ENCODE measurements at places on chromosomes 2 and 18. TPM values are rescaled to one million over a fixed set of nuclear protein-coding genes. Genes with fewer than 3 reads are reported as not detected.

The DCDC2C gene
- total RNA-seq: not detected

The COL6A3 gene
- 0.07 TPM for total RNA-seq

The SRD5A2 gene
- not detected for total RNA-seq

GRCh38 chr2:168345601-168346000 is 98.2 kb upstream of the STK39 start:
- no peak overlapping the region for H3K4me3 ChIP-seq
- H3K27me3 ChIP-seq: no peaks in the 10 kb centered on the region
- DNase-seq: no peak
- no peaks in the 10 kb centered on the region for H3K36me3 ChIP-seq
- no peak overlapping the region for H3K27ac ChIP-seq

The GLI2 gene
- 3.9 TPM for total RNA-seq

The PAX8 gene
- total RNA-seq: 1.4 TPM

The COLEC12 gene
- 0.20 TPM for total RNA-seq

GRCh38 chr2:98382739-98383138 is 36.5 kb downstream of the CNGA3 start:
- H3K4me3 ChIP-seq: no peak overlapping the region
- no peak overlapping the region for H3K27ac ChIP-seq
- H3K4me1 ChIP-seq: no peaks in the 10 kb centered on the region

- H3K27me3 ChIP-seq: peaks cover 2% of the 10 kb centered on the region
- peaks cover 23% of the 10 kb centered on the region for H3K36me3 ChIP-seq
- peaks cover 31% of the 10 kb centered on the region for H3K4me1 ChIP-seq
- peak overlapping the region; percentile 88 for H3K27ac ChIP-seq
- peak overlapping the region; percentile 1 for H3K4me3 ChIP-seq
These were observed 164.2 kb downstream of the VAPA start for GRCh38 chr18:10077986-10078385.

The GKN2 gene
- total RNA-seq: not detected

DNA sequence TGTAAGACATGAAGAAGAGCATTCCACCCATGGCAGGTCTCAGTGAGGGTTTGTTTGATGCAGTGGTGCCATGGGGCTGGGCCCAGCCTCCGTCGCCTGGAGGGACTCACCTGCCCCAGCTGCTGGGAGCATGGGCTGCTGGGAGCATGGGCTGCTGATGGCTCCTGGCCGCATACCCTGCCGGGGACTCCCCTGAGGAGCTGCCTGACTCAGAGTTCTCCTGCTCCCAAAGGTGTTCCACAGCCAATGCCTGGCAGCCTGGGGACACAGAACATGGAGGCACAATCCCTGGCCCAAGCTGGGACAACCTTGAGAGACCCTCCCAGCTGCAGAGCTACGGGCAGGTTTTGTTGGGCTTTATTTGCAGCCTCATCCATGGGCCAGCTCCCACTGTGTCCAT is 108.4 kb downstream of the COPS8 start:
- H3K27ac ChIP-seq: no peak overlapping the region
- no peaks in the 10 kb centered on the region for H3K36me3 ChIP-seq
- peaks cover 5% of the 10 kb centered on the region for H3K27me3 ChIP-seq
- H3K4me1 ChIP-seq: peaks cover 4% of the 10 kb centered on the region
- H3K4me3 ChIP-seq: no peak overlapping the region

DNA sequence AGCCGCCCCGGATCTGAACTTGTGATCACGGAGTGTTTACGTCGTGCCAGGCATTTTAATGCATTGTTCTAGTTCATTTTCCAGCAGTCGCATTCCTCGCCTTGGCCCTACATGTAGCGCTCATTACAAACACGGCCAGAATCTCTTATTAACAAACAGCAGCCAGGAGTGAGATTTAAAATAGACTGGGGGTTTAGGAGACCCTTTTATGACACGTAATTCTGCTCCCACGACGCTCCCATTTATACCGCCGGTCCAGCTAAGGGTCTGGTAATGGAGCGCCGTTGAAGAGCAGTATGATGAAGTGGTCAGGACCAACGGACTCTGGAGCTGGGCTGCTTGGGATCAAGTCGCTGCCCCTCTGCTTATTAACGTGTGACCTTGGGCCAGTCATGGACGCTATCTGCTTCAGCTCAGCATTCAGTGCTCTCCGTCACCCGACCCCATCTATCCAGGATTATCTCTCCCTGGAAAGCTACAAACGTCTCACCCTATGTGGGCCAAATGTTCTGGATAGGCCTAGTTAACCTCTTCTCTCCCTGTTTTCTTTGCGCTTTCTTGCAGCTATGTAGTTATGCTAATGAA is 745 bp downstream of the MSH2 start:
- no peak for DNase-seq
- peaks cover 7% of the 10 kb centered on the region for H3K36me3 ChIP-seq
- no peak overlapping the region for H3K27ac ChIP-seq
- H3K27me3 ChIP-seq: peaks cover 3% of the 10 kb centered on the region
- H3K4me1 ChIP-seq: peaks cover 4% of the 10 kb centered on the region

The FTCDNL1 gene
- 0.74 TPM for total RNA-seq

- peaks cover 6% of the 10 kb centered on the region for H3K4me1 ChIP-seq
- no peak overlapping the region for H3K4me3 ChIP-seq
- no peaks in the 10 kb centered on the region for H3K36me3 ChIP-seq
- H3K27ac ChIP-seq: no peak overlapping the region
- no peaks in the 10 kb centered on the region for H3K27me3 ChIP-seq
- DNase-seq: no peak
These were observed 456.5 kb downstream of the METTL4 start for GRCh38 chr18:2114765-2115164.

DNA sequence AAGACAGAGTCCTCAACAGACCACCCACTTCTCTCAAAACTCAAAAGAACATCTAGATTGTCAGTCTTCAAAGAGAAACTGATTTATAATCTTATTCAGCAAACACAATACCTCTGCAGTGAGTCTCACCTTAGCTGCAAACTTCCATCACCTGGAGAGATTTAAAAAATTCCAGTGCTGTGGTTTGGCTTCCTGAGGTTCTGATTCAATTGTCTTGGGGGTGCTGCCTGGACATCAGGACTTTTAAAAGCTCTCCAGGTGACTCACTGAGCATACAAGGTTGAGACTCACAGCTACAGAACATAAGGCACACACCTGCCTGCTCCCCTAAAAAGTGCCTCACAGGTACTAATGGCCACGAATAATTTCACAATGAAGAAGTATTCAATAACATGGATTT is 40.3 kb downstream of the RNF152 start:
- no peaks in the 10 kb centered on the region for H3K36me3 ChIP-seq
- H3K4me3 ChIP-seq: no peak overlapping the region
- peaks cover 7% of the 10 kb centered on the region for H3K4me1 ChIP-seq

DNA sequence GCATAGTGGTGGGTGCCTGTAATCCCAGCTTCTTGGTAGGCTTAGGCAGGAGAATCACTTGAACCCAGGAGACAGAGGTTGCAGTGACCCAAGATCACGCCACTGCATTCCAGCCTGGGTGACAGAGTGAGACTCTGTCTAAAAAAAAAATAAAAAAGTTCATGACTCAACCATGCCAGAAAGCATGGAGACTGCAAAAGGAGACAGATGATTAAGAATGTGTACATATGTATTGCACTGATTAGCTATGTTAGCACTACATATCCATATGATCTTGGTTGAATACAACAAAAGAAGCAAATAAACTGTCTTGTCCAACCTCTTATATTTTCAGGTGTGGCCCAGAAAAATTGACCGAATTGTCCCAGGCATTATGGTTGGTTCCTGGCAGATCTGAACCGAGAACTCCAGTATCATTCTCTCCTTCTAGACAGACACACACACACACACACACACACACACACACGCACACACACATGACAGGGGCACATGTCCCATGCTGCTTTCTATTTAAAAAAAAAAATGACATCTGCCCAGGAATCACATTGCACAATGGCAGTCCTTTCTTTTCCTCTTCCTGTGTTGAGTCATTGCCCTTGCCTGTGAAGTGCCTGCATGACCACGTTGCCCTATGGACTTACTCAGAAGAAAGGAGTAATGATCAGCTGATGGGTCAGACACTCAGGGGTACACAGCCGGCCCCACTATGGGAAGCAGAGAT is 65.6 kb downstream of the MYCN start:
- no peak overlapping the region for H3K27ac ChIP-seq
- H3K4me3 ChIP-seq: no peak overlapping the region
- H3K27me3 ChIP-seq: peaks cover 2% of the 10 kb centered on the region
- DNase-seq: no peak

- H3K36me3 ChIP-seq: no peaks in the 10 kb centered on the region
- H3K4me3 ChIP-seq: no peak overlapping the region
- no peaks in the 10 kb centered on the region for H3K27me3 ChIP-seq
- peaks cover 15% of the 10 kb centered on the region for H3K4me1 ChIP-seq
These were observed 1.2 kb downstream of the GALNT5 start for GRCh38 chr2:157258520-157259326.

The POTEC gene
- total RNA-seq: not detected

The TAF4B gene
- total RNA-seq: 1.4 TPM

DNA sequence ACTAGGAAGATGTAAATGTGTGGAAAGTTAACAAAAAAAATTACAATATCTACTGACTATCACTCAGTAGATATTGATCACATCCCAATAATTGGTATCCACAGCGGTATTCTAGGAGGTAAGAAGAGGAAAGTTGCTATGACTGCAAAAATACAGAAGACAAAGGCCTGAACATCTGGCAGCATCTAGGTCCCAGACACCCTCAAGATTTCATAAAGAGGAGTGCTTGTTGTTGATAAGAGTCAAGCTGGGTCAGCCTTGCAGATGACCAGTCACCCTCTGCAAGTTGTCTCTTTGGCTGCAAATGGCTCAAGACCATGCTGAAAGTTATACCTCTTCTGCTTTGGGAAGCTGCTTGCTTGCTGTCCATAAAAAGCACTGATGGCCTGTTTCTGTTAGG is 228.4 kb upstream of the FBXO11 start:
- DNase-seq: no peak
- H3K4me3 ChIP-seq: no peak overlapping the region
- no peaks in the 10 kb centered on the region for H3K4me1 ChIP-seq
- no peaks in the 10 kb centered on the region for H3K27me3 ChIP-seq
- peaks cover 9% of the 10 kb centered on the region for H3K36me3 ChIP-seq

Measured in glutamatergic neuron (in vitro differentiated cells).